Stimulated activated CD8-positive, alpha-beta memory T cell treated with anti-CD3 and anti-CD28 coated beads, Interleukin-2, amount 100 ng/mL, for 48 hours (primary cell): ENCODE measurements at places on chromosomes 2 and 18.

DNA sequence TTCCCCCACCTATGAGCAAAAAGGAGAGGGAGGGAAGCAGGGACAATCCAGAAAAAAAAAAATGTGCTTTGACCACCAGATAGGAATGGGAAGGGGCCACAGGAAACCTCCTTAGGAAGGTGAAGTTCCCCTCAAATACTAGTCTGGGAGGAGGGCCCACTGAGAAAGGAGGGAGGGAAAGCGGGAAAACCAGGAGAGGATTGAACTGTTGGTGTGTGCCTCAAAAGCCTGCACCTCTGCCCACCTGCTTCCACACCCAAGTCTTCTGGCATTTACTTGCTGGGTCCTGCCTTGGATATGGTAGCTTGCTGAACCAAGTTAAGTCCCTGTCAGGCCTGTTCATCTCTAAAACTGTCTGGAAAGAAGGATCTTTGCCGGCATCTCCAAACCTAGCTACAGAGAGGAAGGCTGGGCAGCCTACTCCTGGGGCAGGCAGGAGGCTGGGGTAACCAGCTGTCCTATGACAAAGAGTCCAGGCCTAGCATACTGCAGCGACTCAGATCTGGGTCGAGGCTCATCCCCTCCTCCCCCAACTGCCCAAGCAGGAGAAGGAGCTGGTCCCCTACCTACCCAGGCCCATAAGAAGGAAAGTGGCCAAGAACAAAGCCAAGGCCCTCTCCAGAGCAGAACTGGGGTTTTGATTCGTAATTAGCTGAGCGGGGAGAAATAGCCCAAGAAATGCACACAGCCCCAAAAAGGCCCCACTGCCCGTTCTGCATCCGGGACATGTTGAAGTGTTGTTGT lies 3.0 kb downstream of the EN1 start:
- no peak for DNase-seq

DNA sequence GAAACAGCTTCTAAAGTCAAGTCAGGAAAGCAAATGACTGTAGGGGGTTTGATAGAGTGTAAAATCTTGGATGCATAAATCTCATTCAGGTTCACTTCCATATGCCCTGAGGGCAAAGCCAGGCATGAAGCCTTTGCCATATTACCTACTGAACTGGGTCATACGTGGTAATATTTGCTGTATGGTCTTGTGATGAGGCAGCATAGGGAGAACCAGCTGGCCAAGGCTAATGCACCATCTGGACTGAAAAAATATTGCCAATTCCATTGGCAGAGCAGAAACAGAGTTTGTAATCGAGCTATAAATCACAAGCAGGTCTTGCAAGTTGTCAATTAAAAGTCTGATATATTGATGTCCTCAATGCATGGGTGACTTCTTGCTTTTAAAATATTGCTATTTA lies 243.8 kb downstream of the ERBB4 start:
- no peak for DNase-seq

- no peak for DNase-seq
Measured at GRCh38 chr18:489244-490023, 11.1 kb downstream of the COLEC12 start.

GRCh38 chr2:26974352-26974751 lies 3.9 kb downstream of the MAPRE3 start:
- DNase-seq = no peak

DNA sequence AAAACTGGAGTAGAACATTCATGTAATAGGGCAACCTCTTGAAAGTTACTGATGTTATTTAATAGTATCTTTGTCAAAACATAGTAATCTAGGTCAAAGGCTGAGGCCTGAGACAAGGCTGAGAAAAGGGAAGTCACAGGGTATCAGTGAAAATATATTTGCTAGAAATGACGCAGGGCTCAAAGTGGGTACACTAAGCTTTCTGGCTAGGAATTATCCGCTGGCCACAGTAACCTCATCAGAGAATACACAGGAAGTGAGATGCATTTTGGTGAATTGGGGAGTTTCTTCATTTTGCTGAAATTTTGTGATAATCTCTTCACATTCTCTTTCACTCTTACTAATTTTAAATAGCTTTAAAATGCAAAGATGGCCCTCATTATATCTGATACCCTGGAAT lies 206.8 kb downstream of the OTX1 start:
- DNase-seq = no peak

- DNase-seq = no peak
Measured at GRCh38 chr2:110100480-110100879, 15.1 kb downstream of the MALL start.

- DNase-seq = no peak
Measured at GRCh38 chr2:195763866-195764265, 106.8 kb downstream of the SLC39A10 start.

- no peak for DNase-seq
Measured at GRCh38 chr18:23819001-23819400, 129.7 kb downstream of the LAMA3 start.
